ENCODE measurements at places on chromosomes 2 and 18. TPM values are rescaled to one million over a fixed set of nuclear protein-coding genes. Genes with fewer than 3 reads are reported as not detected.

SLC9A2 gene
- total RNA-seq: not detected

GCG gene
- total RNA-seq: not detected

GRCh38 chr2:66696374-66696773 is 261.4 kb downstream of the MEIS1 start:
- no peak for DNase-seq

- no peak for DNase-seq
Measured at GRCh38 chr2:207928079-207928478, 97.2 kb downstream of the PLEKHM3 start.

DNA sequence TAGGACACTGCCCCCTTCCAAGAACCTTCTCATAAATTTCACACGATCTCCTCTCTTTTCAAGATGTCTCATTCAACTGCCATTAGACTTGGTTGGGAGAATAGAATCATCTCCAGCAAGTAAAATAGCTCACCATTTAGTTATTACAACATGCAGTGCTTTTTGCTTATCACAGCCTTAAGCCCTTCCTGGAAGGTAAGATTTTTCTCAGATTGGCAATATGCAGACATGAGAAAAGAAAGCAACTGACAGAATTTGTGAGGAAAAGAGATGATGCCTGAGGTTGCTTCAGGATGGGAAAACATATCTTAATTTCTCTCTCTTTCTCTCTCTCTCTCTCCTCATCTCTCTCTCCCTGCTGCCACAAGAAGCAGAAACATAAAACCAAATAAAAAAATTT is 855.1 kb upstream of the ACVR2A start:
- DNase-seq: no peak

All from sciatic nerve (tissue), 2 donors.